ENCODE measurements at places on chromosomes 2 and 18.

DNA sequence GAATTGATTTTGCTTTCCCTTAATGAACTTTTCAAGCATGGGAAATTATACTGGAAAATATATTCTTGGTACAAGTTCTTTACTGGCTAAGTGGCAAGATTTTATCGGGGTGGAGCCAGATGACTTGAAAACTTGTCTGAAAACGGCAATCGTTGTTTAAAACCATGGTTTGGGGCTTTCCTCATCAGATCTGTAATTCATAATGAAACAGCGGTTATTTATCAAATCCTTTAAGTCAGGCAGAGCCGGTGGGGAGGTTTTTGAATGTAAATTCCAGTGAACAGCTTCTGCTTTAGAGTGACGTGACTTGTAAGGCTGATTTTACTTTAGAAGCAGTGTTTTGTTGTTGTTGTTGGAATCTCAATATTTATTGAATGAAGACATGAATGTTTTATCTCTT is 2.6 kb downstream of the SEC11C start:
- no peak for DNase-seq

GRCh38 chr2:182366628-182367027 is 60.2 kb downstream of the PDE1A start:
- DNase-seq, result no peak

DNA sequence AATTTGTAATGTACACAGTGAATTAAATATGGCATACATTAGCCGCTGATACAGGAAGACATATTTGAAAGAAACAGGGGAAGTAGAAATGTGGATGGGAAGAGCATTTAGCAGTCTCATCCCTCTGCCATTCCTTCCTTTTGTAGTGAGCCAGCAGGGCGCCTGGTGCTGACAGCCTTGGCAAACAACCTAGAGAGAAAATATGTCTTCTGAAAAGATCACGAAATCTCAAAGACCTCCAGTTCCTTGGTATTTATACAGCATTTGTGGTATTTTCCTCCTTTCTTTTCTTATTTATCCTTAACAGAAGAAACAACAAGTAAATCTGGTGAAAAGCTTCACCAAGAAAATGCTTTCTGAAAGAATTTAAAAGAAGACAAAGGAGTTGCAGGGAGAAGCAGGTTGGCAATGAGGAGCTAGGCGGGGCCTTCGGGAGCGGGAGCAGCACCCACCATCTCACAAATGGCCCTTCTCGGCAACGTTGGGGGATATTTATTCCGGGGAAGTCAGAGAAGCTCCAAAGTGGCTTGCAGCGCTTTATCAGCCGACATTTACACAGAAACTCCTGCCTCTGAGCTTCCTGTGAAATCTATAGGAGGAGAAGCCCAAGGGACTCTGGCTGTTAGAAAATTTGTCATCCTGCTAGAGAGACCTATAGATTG is 406.1 kb upstream of the NRP2 start:
- DNase-seq, result no peak

GRCh38 chr18:47448956-47449355 is 197.5 kb upstream of the SKOR2 start:
- DNase-seq, result no peak

- DNase-seq, result no peak
These were observed 495 bp upstream of the GULP1 start for GRCh38 chr2:188291142-188291616.

DNA sequence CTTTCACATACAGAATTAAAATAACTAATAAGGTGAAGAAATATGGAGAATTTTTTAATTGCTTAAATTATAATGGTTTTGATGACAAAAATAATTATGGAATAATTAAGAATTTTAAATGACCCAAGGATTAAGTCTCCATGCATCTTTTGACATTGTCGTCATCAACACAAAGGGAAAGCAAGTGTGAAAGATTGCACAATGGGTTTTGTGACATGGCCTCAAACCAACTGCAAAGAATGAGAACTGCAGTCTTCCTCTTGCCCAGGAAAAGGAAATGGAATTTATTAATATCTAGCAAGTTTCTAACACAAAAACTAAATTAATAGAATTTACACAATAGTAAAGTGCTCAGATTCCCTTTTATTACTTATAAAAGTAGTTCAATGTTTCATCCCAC is 329.1 kb upstream of the PKDCC start:
- no peak for DNase-seq

DNA sequence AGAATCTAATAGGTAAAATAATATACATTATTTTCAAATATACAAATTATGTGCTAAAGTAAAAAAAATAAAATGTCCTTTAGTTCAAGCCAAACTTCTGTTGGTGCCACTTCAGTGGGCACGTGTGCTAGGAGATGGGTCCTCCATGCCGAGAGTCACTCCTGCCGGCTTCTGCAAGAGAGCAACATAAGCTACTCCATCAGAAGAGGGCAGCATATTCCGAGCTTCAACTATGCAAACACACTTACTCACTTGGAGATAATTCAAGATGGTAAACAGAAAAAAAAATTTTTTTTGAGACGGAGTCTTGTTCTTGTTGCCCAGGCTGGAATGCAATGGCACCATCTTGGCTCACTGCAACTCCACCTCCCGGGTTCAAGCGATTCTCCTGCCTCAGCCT is 24.4 kb downstream of the CNOT11 start:
- no peak for DNase-seq

DNA sequence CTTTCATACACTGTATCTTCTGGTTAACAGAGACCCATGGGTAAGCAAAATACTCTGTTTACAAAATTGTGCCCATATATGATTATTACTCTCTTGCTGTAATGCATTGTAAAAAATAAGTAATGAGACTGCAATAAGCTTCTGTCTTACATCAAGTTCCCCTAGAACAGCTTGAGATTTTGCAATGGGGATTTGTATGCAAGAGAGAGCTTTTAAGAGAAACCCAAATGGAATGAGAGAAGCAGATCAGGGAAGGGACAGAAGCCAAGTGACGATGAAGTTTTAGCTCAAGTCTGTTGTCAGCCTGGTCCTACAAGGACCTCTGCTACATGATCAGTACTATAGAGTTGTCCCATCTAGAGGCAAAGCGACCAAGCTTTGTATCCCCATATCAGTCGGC is 218.1 kb upstream of the VWC2L start:
- DNase-seq, result no peak

DNA sequence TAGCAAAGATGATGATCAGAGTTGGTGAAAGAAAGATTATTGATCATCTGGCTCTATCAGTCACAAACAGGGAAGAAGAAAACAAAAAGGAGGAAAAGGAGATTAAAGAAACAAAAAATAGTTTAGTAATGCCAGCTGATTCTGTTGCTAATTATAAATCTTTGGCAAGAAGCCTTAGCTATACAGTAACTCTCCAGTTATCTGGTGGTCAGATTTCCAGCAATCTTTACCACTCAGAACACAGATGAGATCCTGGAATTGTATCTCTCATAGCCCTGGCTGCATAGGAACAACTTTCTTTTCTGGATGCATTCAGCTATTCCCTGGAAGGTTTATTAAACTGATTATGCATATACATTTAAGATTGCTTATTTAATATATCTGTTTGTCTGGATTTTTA is 256.8 kb upstream of the ZEB2 start:
- DNase-seq, result no peak

- DNase-seq, result no peak
These were observed 75.6 kb upstream of the KCNH7 start for GRCh38 chr2:162914161-162914560.

DNA sequence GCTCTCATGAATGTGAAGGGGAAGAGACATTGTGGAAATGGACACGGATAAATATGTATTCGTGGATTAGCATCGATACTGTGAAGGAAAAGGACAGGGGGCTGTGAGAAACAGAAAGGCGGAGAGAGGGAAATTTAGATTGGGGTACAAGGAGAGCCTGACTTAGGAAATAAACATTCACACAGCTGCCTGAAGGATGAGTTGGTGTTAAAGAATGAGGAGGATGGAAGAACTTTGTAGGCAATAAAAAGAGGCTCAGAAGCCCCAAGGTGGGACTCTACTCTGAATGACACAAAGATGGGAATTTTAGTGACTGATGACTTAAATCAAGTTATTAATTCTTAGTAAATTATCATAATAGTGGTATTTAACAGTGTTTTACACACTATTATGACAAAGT is 10.1 kb downstream of the MYO1B start:
- DNase-seq, result no peak

GRCh38 chr2:206993396-206993911 is 54.1 kb downstream of the CPO start:
- no peak for DNase-seq

- no peak for DNase-seq
These were observed 86.5 kb upstream of the HDAC4 start for GRCh38 chr2:239487272-239487671.

DNA sequence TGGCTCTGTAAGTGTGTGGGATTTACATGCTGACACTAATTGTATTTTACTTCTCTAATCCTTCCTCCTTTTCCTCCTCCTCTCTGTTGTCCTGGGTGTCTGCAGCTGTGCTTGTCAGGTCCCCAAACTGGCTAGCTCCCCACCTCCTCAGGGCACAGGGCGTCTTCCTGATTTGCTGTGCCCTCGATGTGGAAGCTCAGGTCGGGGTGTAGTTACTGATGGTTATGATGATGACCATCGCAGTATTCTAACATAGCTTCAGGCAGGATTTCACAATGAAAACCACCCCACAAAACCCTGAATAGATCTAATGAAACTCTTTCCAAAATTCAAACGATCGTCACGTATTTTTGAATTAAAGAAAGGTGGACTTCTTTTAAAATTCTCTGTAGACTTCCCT is 428.4 kb downstream of the TGIF1 start:
- DNase-seq, result no peak

GRCh38 chr2:202941771-202942170 is 29.7 kb downstream of the CARF start:
- no peak for DNase-seq

- no peak for DNase-seq
These were observed 512.4 kb upstream of the ID2 start for GRCh38 chr2:8169443-8169842.

DNA sequence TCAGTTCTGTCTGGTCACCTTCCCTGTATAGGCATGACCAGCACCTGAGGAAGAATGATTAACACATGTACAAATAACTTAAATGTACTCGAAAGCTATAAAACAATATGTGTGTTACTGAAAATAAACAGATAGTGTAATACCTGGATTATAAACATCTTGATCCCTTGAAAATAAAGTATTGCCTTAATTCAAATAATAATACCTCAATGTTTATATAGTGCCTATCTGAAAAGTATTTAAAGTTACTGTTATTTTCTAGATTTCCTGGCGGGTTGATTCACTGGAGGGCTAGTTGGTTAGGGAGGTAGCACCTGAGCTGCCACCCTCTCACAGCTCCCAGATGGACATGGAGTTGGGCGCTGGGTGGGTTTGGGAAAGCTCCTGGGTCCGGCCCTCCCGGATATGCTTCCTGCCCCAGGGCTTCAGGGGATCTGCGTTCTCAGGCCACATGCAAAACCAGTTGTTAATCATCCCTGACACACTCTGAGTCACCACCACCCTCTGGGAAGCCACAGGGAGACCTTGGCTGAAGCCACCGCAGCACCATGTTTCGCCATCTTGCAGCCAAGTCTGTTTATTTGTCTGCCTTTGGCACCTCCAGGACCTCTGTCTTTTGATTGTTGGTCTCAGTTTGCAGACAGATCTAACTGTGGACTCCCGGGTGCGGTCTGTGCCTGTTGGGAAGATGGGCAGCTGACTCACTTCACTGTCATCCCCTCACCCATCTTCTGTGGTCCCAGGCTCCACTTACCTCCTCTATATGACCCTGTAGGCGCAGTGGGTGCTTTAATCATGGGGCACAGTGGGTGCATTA is 35.3 kb downstream of the RAB31 start:
- no peak for DNase-seq

- no peak for DNase-seq
These were observed 87.2 kb downstream of the KCTD18 start for GRCh38 chr2:200422532-200423261.

DNA sequence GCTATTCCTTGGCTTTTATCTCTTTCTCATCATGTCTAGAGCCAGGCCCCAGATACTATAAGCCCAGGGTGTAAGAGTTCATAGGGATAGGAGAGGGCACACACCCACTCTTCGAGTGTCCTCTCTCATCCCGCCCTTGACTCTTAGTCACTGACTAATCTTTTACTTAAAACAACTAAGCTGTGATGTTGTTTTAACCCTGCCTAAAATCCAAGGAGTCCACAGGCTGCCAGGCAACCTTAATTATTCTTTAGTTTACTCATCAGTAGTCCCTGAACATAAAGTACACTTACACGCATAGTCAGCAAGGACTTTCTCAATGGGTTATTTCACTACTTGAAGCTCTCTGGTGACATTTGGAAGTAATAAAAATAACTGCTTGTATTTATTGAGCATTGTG is 28.4 kb downstream of the GREB1L start:
- DNase-seq, result no peak

GRCh38 chr2:117551858-117552257 is 262.6 kb upstream of the DDX18 start:
- no peak for DNase-seq

DNA sequence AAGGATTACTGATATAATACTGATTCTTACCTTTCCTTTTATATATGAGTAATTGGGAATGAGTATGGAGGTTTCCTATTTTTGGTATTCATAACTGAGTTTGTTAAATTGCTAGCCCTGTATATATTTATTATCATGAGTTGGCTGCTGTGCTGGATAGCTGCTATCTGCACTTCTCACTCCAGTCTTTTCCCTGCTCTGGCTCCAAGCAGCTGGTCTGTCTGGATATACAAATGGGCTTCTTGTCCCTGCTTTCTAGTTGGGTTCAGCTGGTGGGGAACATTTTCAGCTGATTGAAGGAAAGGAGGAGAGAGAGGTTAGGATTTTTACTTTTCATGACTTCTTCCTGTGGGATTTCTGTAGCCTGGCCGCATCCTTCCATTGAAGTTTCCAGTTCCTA is 41.2 kb downstream of the AGFG1 start:
- no peak for DNase-seq

DNA sequence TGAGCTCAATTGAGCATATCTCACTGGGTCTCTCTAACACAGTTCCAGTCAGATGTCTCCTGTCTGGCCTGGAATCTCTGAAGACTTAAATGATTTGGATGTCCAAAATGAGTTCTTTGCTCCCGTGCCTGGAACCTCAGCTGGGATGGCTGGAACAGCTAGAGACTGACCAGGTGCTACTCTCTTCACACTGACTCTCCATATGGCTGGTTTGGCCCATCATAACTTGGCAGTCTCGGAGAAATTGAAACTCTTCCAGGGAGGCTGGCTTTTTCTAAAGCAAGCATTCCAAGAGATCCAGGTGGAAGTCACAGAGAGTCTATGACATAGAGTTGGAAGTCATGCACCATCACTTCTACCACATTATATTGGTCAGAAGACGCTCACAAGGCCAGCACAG is 129.6 kb upstream of the NOL4 start:
- DNase-seq, result no peak
